ENCODE measurements at places on chromosomes 2 and 18.

DNA sequence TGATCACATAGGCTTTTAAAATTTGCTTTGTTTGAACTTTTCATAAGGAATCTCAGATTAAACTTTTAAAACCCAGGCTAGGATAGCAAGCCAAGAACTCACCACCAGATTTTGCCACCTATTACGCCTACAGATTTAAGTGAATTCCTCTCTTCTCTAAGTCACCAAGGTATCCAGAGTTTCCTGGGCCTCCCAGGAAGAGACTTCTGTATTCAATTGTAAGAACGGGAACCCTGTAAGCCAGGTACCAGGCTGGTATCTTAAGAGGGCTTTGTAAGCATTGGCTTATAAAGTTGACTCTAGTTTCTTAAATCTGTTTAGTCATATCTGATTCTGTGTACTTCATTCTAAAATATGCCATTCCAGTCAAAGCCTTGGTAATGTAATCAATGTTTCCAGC, 285.1 kb downstream of the MBD5 start:
- no peak for DNase-seq

GRCh38 chr2:108776475-108776874, 10.1 kb upstream of the CCDC138 start:
- DNase-seq: no peak

DNA sequence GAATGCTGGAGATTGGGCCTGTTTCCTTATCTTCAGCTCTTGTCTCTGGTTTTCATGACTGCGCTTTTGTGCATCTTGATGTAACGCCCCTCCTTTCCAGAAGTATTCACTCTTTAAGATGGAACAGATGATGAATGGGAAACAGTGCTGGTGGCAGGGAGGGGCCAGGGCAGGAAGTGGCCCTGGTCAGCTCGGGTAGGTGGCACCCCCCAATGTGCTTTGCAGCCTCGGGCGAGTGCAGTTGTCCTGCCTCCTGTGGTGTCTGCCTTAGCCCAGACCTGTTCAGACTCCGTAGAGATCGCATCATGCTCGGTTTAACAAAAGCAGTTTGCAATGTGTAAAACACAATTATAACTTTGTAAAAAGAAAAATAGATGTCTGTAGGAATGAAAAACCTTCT, 17.0 kb upstream of the MGAT4A start:
- DNase-seq: no peak

DNA sequence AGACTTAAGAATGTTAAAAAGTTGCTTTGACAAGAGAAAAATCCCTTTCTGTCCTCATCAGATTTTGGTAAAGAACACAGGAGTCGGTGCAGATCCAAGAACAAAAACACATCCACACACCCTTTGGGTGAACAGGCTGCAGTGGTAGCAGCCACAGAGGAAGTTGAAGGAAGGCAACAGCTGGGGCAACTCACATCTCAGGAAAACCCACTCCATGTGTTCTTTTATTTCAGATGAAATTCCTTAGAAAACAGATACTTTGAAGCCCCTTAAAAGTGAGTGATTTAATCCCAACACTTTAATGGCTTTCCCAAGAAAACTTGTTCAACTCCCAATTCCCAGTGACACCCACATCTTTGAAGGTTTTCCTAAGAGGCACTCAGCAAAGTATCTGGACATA, 271.3 kb downstream of the ICOS start:
- no peak for DNase-seq

DNA sequence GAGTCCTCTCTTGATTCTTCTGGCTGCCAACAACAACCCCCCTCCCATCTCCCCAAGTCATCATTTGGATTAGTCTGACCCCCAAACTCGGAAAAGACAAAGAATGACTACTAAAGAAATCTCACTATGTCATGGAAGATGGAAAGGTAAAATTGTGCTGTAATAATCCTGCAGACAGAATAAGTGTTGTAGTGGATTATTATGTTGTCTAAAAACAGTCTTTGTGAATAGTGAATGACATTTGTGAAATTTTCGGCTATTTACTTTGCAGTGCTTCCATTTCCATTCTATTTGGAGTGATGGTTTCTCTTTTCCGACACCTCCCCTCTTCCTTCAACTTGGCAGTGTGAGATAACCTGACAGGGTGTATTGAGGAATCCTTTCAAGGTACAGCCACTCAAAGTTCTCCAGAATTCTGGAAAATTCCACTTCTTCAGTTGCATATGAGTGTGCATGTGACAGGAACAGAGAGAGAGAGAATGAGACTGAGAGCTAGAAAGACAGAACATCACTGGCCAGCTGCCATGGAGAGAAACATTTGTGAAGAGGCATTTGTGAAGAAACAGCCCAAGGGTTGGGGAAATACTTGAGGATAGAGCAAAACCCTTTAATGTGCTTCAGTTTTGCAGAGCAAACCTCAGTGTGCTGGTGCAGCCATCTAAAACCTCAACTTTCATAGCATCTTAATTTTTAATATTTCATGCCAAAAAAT, 141.9 kb upstream of the DLX2 start:
- DNase-seq: no peak

- DNase-seq: no peak
Measured at GRCh38 chr2:18987592-18988073, 370.8 kb downstream of the OSR1 start.

DNA sequence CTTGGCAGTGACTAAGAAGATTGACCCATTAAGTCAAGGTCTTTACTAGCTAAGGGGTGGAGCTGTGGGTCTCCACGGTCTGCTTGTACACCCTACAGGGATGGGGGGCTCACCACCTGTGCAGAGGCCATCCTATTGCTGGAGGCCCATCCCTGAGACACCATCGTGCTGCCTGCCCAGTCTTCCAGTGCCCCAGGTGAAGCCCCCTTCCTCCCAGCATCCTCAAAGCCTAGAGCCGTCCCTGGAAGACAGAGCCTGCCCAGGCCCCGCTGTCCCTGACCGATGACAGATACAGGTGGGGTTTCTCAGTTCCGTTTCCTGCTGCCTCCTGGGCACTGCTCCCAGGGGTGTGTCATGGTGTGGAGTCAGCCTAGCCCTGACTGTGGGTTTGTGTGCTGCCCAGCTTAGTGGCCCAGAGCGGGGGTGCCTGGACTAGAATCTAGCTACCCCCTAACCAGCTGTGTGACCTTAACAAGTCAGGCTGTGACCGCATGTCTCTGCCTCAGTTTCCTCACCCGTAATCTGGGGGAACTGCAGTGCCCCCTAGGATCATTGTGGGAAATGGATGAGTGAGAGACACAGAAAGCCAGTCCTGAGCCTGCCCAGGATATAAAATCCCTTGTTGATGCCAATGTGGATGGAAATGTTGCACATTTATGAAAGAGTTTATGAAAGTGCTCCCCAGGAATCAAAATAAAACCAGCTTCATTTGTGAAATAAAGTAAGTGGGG, 2.0 kb downstream of the OTOS start:
- no peak for DNase-seq

DNA sequence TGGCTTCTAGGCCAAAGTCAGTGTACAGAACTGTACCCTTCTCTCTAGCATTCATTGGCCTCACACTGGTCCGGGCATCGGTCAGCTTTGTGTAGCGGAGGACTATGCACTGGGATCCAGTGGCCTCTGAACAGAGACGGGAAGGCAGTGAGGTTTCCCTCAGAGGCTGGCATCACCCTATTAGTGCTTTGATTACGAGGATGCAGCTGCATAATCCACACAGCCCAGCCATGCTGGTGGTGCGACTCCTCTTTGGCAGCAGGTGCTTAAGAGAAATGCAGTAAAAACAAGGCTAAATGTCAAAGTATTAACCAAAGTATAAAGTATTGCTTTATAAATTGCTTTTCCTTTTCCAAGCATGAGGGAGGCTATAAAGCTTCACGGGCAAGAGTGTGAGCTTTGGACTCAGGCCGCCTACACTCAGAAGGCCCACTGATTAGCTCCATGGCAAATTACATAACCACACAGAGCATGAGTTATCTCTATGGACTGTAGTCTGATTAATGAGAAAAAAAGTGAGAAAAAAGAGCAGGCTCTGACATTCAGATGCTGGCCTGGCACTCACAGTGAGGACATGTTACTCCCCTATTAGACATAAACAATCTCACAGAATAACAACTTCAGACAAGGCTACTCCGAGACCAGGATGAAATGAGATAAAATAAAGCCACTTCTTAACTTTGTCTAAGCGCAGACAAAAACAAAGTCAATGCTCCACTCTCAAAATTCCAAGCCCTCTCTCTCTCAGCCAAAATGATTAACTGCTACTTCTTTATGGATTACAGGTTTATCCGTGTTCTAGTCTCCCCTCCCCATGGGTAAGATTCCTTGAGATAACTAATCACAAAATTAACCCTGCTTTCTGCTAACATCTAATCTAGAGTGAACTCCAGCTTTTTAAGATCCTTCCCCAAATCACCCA, 6.4 kb upstream of the CRYGC start:
- DNase-seq: no peak

DNA sequence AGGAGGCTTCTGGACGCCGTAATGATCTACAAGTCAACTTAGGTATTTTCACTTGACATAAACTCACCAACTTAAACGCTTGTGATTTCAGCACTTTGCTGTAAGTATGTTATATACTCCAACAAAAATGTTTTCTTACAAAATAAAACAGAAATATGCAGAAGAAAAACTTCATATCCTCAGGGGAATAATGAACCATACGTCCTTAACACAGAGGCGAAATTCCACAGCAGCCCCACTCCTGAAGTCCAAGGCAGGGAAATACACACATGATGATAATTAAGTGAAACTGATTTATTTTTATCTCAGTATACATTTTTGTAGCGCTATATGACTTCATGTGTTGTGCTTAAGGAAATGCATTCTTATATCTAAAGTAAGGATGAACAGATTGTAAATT, 335.4 kb upstream of the VWC2L start:
- DNase-seq: no peak

DNA sequence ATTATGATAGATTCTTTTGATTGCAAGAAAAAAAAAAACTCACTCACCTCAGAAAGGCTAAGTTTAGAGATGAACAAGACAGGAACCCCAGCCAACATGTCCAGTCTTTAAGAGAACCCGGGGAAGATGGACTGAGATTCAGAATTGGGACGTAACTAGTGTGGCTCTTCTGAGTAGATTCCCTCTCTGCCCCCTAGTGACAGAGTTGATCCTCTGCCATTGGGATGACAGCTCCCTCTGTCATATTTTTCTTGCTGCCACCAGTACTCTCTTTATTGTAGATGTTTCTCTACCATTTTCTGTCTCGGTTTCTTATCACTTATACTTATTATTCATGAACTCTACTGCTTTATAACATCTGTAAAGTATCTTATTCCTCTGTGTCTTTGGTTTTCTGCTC, 77.7 kb downstream of the GULP1 start:
- no peak for DNase-seq

DNA sequence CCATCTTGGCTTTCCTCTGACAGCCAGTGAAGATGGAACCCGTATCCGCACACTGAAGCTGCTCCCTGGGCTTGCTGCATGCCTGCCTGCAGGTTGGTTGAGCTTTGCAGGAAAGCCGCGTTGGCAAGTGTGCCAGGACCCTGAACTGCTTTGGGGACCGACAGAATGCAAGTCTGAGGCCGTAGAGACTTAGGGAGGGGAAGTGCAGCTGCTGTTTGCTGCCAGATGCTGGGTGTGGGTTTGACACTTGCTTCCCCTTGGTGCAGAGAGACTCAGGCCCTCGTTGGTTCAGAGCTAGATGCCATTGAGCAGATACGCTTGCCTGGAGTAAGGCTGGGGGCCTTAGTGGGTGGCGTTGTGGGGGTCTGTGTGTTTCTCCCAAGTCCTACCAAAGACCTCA, 13.1 kb upstream of the PHLPP1 start:
- no peak for DNase-seq

GRCh38 chr2:9975805-9976447, 24.4 kb downstream of the GRHL1 start:
- no peak for DNase-seq

GRCh38 chr2:47728551-47728950, 54.4 kb upstream of the MSH6 start:
- DNase-seq: no peak

DNA sequence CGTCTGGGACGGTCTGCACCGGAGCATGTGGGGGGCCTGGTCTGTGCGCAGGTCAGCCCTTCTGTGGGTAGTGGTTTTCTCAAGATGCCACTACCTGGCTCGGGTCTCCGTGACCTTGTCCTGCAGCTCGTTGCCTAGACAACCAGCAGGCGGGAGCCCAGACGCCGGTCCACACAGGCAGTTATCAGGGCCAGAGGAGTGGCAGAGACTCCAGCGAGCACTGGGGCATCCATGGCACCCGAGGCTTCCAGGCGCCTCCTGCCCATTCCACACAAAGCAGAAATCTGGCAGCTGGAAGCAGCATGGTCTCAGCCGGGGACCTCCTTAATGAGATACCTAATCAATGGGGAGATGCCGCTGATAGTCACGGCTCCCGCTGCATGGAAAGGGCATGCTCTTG, 156.1 kb downstream of the FAM210A start:
- DNase-seq: no peak

GRCh38 chr2:47088371-47089082, 66.6 kb downstream of the STPG4 start:
- no peak for DNase-seq

- no peak for DNase-seq
Measured at GRCh38 chr2:80242355-80242910, 62.1 kb downstream of the LRRTM1 start.

DNA sequence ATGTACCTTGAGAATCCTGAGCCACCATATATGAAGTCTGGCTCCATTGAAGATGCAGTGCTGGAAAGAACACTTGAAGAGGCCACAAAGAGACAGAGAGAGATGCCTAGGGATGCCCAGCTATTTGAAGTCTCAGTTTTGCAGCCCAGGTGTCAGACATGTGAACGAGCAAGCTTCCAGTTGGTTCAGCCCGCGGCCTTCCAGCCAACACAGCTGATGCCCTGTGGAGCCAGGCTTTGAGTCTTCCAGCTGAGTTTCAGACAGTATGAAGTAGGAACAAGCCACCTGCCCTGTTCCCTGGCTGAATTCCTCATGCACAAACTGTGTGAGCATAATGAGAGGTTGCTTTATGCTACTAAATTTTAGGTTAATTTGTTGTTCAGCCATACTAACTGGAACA, 108.8 kb downstream of the SPHKAP start:
- no peak for DNase-seq

All from GM12892 (cell line).